ENCODE measurements at places on chromosomes 13 and 19. TPM values are rescaled to one million over a fixed set of nuclear protein-coding genes. Genes with fewer than 3 reads are reported as not detected.

- H3K4me1 ChIP-seq, result peaks cover 23% of the 10 kb centered on the region
- H3K27me3 ChIP-seq, result peaks cover 18% of the 10 kb centered on the region
- H3K27ac ChIP-seq, result no peak overlapping the region
- DNase-seq, result no peak
- H3K4me3 ChIP-seq, result peak overlapping the region; percentile 65
These were observed 22.4 kb upstream of the SEMA6B start for GRCh38 chr19:4581666-4582553.

DNA sequence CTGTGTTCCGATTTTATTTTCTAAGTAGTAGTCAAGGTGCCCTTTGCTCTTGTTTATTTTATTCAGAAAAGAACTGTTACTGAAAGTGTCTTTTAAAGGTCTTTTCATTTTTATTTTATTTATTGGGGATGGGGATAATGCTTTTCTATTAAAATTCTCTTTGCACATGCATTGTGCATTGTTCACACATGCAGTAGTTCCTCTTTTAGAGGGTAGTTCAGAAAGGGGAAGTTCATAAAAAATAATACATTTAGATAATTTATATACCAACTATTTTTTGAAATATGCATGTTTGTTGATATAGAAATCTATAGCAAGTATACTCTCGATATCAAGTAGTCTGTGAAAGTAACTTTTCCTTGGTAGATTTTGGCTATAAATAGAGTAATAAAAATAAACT lies 3.5 kb downstream of the GPC5 start:
- H3K4me3 ChIP-seq, result no peak overlapping the region
- DNase-seq, result no peak
- H3K27me3 ChIP-seq, result peaks cover 8% of the 10 kb centered on the region

DNA sequence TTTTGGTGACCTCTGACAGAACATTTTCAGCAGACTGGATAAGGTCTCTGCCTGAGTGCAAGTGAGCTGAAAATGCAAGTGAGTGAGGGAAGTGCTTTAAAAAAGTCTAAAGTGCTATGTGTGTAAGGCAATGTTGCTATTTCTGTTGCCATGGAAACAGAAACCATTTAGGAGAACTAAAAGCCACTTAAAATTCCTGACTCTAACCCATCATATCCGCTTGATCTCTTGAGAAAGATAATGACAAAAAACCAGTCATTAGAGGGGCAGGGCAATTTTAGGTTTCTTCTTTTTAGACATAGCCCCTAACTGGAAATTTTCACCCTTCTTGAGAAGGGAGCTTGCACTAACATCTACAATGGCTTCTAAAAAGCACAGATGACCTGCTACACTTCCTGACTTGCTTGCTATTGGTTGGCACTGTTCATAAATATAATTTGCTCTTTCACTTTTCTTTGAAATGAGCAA lies at the start of gene CYSLTR2:
Gene CYSLTR2 (plus strand): TSS at position 458 of the 468 bp plus-strand sequence. CDS start 52,889 bp downstream, outside the sequence.
- H3K4me3 ChIP-seq, result no peak within 1 kb of the TSS
- peaks cover 27% of the 10 kb centered on the region for H3K27me3 ChIP-seq
- no peaks in the 10 kb centered on the region for H3K36me3 ChIP-seq
- H3K27ac ChIP-seq, result no peak within 1 kb of the TSS
- no peaks in the 10 kb centered on the region for H3K4me1 ChIP-seq

GRCh38 chr19:32464279-32464678 lies 58.7 kb downstream of the DPY19L3 start:
- H3K27me3 ChIP-seq, result no peaks in the 10 kb centered on the region
- no peaks in the 10 kb centered on the region for H3K4me1 ChIP-seq
- H3K36me3 ChIP-seq, result peaks cover 19% of the 10 kb centered on the region

DNA sequence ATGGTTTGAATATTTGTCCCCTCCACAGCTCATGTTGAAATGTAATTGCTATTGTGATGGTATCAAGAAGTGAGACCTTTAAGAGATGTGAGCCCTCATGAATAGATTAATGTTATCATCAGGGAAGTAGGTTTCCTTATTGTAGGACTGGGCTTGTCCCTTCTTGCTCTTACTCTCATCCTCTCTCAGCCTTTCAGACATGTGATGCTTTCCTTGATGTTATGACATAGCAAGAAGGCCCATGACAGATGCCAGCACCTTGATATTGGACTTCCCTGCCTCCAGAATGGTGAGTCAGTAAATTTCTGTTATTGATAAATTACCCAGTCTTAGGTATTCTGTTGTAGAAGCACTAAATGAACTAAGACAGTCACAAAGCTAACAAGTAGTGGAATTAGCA lies 5.7 kb upstream of the ZMYM2 start:
- H3K27ac ChIP-seq, result no peak overlapping the region
- H3K27me3 ChIP-seq, result peaks cover 7% of the 10 kb centered on the region
- no peak overlapping the region for H3K4me3 ChIP-seq
- DNase-seq, result no peak
- no peaks in the 10 kb centered on the region for H3K4me1 ChIP-seq

GRCh38 chr13:111006506-111007031 lies 91.7 kb upstream of the ANKRD10 start:
- no peak for DNase-seq
- H3K4me3 ChIP-seq, result no peak overlapping the region
- peak overlapping the region; percentile 98 for H3K27ac ChIP-seq
- H3K36me3 ChIP-seq, result no peaks in the 10 kb centered on the region
- H3K27me3 ChIP-seq, result peaks cover 2% of the 10 kb centered on the region

DNA sequence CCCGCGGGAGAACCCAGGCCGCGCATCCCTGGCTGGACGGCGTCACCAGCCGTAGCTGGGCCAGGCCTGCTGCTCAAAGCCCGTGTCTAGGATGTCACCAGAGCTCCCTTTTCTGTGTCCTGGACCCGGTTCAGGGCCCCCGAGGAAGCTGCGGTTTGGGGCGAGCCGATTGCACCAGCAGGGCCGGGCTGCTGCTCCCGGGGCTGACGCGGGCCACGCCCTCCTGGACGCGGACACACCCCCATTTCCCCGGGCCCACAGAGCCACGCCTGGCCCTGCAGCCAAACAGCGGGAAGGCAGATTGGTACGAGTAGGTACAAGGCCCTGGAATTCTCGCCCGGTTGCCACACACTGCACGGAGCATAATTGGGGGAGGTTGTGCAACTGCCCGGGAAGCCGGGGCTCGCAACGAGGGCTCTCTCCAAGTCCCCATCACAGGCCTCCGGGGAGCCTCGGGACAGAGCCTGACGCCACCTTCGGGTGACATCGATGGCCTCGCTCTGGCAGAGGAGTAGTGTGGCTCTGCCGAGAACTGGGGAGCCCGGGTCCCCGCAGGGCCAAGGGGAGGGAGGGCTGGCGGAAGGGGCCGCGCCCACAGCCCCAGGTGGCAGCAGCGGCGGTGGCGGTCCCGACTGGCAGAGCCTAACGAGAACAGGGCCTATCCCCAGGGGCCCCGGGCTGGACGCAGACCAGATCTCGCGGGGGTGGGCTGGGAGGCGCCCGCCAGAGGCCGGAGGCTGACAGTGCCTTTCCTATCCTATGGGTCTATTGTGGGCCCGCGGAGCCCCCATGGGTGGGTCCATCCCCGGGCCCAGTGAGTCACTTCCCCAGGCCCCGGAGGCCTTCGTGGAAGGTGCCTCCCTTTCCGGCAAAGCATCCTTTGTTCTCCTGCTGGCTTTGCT lies 23.5 kb downstream of the KCTD15 start:
- DNase-seq, result no peak
- H3K27ac ChIP-seq, result no peak overlapping the region
- H3K27me3 ChIP-seq, result no peaks in the 10 kb centered on the region
- H3K4me3 ChIP-seq, result no peak overlapping the region
- peaks cover 18% of the 10 kb centered on the region for H3K4me1 ChIP-seq
- peaks cover 3% of the 10 kb centered on the region for H3K36me3 ChIP-seq

DNA sequence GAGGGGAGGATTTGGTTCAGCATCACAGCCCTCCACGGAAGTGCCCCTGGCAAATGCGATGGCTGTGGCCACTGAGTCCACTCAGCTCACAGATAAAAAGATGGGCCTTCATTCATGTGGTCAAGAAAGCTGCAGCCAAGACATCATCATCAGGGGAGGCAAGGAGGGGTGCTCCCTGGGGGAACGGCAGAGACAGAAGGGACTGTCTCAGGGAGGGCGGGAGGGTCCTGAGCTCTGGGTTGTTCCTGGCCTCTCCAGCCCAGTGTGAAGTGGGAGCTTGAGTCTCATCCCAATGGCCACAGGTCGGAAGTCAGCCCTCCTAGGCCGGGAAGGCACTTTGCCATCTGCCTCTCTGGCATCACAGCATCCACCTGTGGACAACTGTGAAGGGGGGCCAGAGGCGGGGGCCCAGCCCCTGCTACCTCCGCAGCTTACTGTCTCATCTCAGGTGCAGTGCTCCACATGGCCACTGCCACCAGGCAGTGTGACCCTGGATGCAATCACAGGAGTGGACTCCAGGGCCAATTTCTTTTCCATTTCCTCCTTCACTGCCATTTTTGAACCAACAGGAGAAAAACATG lies 137.8 kb upstream of the SOX1 start:
- no peak for DNase-seq
- no peak overlapping the region for H3K27ac ChIP-seq
- H3K27me3 ChIP-seq, result no peaks in the 10 kb centered on the region
- H3K36me3 ChIP-seq, result no peaks in the 10 kb centered on the region
- H3K4me1 ChIP-seq, result no peaks in the 10 kb centered on the region

The MBD3L3 gene
- not detected for total RNA-seq

The ZNRF4 gene
- not detected for total RNA-seq

The KLK14 gene
- total RNA-seq, result not detected
